ENCODE measurements at places on chromosomes 2 and 18.

GRCh38 chr2:57563015-57563414 is 483.6 kb upstream of the VRK2 start:
- DNase-seq = no peak

GRCh38 chr2:3532941-3533340 is 13.6 kb upstream of the ADI1 start:
- no peak for DNase-seq

DNA sequence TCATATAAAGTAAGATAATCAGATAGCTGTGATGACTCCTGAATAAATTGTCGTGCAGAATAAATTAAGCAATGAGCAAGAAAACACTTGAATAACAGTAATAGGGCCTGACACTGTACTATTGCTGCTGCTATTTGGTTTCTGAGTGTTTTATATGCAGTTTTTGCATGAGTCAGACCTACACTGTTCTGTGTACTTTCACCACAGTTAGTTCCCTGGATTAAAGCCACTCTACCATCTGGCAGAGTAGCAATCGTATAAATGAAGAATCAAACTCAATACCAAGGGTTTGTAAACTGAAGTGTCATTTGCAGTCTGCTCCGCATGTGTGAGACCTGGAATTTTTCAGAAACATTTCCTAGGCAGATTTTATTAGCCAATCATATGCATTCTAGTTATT is 398.6 kb upstream of the CDH7 start:
- no peak for DNase-seq

DNA sequence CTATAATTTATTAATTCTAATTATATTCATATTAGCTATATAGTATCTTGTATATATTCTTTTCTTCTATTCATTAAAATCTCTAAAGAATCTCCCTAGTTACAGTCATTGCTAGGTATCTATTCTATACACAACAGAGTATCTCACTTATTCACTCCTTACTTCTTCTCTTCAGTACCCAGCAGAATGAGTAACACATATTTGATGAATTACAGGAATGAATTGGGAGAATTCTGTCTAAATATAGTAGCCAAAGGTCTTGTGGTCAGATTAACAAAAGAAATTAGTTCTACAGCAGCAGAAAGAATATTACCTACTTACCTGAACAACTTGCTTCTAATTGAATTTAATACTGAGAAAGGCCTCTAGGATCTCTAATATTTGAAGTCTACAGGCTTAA is 758.0 kb upstream of the ZEB2 start:
- DNase-seq = no peak

DNA sequence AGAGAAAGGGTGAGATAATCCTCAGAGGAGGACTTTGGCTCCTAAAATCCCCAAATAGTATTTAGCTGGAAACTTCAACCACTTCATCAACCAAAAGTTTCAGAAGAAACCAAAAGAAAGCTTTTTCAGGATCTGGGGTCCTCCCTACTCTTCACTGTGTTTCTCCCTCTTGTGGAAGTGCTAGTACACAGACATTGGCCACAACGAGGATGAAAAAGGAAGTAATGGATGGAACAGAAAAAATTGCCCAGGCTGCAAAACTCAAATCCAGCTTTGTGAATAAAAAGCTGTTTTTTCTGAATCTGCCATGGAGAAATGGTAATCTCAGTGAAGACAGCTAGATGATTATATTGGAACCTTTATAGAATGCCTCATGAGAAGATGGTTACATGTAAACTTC is 4.0 kb downstream of the PID1 start:
- no peak for DNase-seq

- no peak for DNase-seq
Observed at GRCh38 chr18:75036917-75037688, 171.8 kb downstream of the PTGR3 start.
